CD4-positive, alpha-beta T cell treated with Interleukin-6 at 100 ng/mL for 8 hours (primary cell): ENCODE measurements at places on chromosomes 16 and 17.

DNA sequence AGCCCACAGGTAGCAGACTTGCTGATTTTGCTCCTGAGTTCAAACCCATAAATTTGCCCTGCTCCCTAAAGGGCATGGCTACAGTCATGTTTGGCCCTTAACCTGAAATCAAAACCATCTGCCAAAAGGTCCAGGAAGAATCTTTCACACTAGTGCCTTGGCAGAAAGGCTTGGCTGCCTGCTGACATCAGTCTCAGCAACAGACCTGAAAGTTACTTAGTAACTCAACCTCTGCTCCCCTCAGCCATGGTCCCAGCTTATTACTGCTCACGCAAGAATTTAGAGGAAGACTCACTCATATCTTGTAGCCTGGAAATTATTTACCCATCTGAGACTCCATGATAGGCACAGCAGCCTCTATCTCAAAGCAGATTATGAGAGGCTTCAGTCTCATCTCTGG, 98.0 kb upstream of the KIF2B start:
- DNase-seq: no peak

DNA sequence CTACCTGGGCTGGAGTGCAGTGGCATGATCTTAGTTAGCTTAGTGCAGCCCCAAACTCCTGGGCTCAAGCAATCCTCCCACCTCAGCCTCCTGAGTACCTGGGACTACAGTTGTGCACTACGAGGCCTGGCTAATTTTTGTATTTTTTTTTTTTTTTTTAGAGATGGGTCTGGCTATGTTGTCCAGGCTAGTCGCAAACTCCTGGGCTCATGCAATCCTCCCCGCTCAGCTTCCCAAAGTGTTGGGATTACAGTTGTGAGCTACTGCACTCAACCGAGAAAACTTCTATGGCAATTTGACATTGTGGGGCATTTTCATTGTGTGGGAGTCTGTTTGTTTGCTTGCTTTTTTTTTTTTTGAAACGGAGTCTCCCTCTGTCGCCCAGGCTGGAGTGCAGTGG, 30.0 kb downstream of the CRISPLD2 start:
- no peak for DNase-seq

- DNase-seq: no peak
Observed at GRCh38 chr17:4786106-4786511, at the start of gene VMO1. TSS of gene VMO1 (minus strand) at chr17:4786364. CDS start at chr17:4786352, 12 bp downstream.

GRCh38 chr16:31083081-31083480, 5.7 kb downstream of the PRSS53 start:
- no peak for DNase-seq

- DNase-seq: no peak
Observed at GRCh38 chr17:4597975-4598374, 13.6 kb downstream of the SMTNL2 start.

DNA sequence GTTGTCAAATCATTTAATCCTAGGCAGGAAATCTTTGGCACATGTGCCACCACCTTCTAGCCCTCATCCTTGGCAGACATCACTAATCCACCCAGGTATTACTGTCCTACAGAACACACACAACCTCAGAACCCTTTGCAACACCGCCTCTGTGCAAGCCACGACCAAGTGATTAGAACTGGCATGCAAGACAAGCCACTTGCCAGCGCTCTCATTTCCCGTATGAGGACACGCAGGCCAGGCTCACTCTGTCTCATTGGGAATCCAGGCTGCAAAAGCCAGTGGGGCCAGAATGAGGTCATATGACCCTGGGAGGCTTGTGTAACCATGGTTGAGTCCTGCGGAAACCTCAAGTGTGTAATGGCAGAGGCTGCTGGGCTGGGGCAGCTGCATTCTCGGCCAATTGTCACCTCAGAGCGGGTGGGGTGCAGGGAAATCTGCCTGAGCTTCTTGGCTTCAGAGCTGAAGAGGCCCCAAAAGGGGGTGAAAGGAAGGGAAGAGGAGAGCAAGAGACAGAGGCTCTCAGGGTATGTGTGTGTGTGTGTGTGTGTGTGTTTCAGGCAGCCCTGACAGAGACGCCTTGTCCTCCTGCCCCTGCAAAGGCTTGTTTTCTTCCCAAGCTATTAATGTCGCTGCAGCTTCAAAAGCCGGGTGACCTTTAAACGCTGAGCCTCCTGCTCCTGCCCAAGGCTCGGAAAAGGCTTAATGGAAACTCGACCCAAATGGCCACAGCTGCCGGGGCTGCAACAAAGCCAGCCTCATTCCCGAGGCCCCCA, 43.2 kb upstream of the MRPS23 start:
- DNase-seq: no peak

DNA sequence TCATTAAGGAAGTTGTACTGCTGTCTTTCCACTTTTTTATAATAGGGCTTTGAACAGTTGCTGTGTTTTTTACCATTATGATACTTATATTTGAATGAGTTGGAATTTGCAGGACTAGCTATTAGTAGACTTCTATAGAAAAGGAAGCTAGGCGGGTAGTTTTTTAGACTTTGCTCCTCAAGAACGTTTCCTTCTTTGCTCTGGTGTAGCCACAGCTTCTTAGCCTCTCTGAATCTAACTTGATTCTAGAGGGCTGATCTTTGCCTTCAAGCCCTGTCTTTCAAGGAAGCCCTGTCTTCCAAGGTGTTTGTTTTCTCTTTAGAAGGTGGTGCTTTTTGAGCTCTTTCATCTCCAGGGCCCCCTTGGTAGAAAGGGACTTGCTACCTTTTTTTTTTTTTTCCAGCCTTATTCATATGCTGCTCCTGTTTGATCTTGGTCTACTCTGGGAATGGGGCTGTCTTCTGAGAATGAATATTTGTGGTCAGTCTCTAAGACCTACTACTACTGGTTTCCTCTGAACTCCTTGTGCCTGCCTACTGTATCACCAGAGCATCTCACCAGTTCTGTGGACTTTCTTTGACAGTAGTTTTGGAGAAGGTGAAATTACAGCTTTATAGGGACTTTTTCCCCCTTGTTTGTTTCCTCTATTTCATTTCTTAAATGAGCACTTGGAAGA, 52.3 kb upstream of the RASL10B start:
- DNase-seq: no peak

DNA sequence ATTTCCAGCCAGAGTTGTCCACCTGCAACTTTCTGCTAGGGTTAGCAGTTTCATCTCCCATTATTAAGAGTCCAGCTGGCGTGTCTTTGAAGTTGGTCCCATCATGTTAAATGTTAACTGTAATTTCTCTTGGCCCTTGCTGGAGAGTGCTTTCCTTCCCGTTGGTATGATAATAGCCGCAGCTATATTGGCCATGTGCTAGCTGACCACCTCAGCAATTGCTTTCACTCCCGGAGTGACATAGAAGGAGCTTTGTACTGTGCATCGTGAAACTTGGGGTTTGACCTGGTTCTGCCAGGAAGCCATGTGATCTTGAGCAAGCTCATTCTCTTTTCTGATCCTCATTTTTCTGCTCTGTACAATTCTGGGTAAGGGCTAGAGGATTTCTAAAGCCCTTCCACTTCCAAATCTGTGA, 81.0 kb upstream of the TBX2 start:
- no peak for DNase-seq

DNA sequence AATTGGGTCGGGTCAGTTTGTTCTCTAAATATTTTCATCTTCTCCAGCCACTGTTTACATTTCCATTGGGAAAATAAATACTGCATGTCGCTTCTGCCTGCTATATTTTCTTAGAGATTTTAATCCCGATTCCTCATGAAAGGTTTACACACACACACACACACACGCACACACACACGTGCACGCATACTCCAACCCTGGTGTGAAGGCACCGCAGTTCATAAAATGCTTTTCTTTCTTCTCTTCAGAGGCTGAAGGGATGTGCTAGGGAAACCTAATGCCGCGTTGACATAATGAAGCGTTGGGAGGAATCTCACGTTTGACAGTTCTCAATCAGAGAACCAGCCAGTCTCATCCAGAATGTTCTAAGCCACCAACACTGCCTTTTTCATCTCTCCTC, 222.9 kb upstream of the IRX3 start:
- DNase-seq: no peak

DNA sequence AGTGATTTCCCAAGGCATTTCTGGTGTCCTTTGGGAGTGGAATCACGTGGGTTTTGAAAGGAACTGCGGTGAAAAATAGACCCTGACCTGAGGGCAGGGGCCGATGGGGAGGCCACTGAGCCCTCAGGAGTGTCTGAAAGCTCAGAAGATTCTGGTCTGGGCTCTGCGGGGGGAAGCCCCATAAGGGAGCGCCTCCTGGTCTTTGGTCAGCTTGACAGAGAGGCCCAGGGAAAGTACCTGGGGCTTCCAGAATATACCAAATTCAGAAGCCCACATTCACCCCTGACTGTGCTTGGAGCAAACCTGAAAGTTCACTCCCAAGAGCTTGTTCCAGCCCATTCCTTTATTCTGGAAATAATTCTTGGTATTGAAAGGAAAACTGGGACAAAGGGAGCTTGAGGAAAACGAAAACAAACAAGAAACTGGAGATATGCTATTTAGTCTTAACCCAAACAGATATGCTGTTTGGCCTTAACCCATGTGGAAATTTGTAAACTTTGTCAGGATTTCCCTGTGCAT, 23.2 kb upstream of the NAGLU start:
- DNase-seq: no peak

GRCh38 chr17:46811978-46812583, 6.4 kb downstream of the WNT3 start:
- no peak for DNase-seq

DNA sequence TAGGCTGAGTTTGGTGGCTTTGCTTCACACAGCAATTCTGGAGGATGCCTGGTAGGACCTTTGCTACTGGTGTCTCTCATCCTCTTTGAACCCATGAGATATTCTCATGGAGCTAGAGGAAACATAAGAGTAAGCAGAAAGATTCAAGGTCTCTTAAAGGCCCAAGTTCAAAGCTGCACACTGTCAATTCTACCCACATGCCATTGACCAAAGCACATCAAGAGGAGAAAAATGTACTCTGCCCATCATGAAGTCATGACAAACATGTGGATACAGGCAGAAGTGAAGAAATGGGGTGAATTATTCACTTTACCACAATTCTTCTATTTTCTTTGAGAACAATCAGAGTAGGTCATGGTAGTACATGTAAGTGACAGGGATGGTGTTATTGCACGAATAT, 13.1 kb downstream of the SKA2 start:
- no peak for DNase-seq

GRCh38 chr17:48629411-48629759, 3.2 kb upstream of the HOXB9 start:
- DNase-seq: no peak

- no peak for DNase-seq
Observed at GRCh38 chr17:33280162-33280943, 12.7 kb downstream of the ASIC2 start.

DNA sequence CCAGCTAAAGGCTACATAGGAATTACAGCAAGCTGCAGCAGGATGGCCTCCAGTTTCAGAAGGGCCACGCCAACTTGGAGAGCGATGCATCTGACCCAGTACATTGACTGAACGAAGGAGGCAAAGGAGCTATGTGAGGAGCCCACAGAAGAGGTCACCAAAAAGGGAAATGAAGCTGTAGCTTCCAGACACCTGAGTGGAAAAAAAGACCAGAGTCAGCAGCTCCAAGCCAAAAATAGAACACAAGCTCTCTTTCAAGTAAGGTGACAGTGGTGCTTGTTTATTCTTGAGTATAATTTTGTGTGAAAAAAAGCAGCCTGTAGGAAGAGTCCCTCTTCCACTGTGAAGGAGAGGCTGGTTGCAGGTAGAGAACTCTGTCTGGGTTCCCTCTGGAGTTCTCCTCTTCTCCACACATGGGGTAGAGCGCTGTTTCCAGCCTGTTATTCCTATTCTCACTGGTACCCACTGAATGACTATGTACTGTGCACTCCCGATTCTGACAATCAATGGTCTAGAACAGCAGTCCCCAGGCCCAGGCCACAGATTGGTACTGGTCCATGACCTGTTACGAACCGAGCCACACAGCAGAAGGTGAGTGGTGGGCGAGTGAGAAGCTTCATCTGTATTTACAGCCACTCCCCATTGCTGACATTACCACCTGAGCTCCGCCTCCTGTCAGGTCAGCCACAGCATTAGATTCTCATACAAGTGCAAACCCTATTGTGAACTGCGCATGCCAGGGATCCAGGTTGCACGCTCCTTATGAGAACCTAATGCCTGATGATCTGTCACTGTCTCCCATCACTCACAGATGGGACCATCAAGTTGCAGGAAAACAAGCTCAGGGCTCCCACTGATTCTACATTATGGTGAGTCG, 15.1 kb downstream of the CCL4 start:
- no peak for DNase-seq

- no peak for DNase-seq
Observed at GRCh38 chr16:57732714-57733113, 2.9 kb upstream of the KATNB1 start.

GRCh38 chr17:16912021-16912962, 59.6 kb downstream of the TNFRSF13B start:
- DNase-seq: no peak

- DNase-seq: peak; percentile 56
Observed at GRCh38 chr17:64066716-64067115, 46.3 kb upstream of the ICAM2 start.

DNA sequence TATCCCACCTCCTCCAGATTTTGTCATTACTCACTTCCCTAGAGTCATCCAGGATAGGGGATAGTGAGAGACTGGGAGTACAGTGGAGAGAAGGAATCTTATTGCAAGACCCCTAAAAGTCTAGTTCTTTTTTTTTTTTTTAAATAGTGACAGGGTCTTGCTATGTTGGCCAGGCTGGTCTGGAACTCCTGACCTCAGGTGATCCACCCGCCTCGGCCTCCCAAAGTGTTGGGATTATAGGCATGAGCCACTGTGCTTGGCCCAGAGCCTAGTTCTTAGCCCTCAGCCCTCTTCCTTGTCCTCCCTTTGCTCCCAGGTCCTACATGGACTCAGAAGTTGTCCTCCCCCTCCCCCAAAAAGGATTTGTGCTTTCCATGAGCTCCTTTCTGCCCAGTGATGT, 2.7 kb upstream of the CHRNB1 start:
- no peak for DNase-seq

DNA sequence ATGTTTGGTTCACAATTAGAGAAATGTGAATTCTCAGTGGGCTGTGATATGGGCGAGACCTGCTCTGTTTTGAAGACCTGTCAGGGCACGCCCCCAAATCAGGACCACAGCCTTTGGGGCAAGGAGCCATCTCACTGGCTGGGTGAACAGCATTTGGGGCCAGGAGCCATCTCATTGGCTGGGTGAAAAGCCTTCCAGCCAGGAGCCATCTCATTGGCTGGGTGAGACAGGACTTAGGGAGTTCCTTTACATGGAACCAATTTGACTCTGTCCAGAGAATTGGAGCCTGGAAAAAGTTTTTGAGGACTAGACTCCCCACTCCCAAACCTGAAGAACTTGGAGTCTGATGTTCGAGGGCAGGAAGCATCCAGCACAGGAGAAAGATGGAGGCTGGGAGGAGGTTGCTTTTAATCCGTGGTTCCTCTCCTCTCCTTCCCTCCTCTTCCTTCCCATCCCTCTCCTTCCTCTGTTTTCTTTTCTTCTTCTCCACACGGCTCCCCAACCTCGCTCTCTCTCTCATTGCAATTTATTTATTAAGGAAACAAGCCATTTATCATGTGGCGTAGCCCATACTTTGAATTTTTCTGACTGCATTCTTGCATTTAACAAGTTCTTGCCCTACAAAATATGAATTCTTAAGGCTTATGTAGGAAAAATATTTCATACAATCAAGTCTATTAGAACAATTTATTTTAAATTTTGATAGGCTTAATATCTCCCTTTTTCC, 19.7 kb downstream of the FOXL1 start:
- no peak for DNase-seq
